ENCODE measurements at places on chromosomes 2 and 18. TPM values are rescaled to one million over a fixed set of nuclear protein-coding genes. Genes with fewer than 3 reads are reported as not detected.

CAPN14 gene
- polyA plus RNA-seq: not detected

DNA sequence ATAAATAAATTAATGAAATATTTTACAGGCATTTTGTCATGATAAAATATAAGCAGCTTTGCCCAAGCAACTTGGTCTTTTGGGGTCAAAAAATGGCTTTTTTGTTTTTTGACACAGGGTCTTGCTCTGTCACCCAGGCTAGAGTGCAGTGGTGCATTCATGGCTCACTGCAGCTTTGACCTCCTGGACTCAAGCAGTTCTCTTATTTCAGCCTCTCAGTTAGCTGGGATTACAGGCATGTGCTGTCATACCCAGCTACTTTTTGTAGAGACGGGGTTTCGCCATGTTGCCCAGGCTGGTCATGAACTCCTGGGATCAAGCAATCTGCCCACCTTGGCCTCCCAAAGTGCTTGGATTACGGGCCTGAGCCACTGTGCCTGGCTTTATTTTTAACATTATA lies 51.0 kb downstream of the ABI2 start:
- no peak for DNase-seq

CAD gene
- polyA plus RNA-seq: 25.5 TPM

CCDC88A gene
- polyA plus RNA-seq: 229 TPM

C1D gene
- 39.8 TPM for polyA plus RNA-seq

GRCh38 chr2:127623388-127624319 lies 22.3 kb upstream of the GPR17 start:
- DNase-seq: no peak

NAT8 gene
- polyA plus RNA-seq: 0.25 TPM

GRCh38 chr2:15642815-15643500 lies 51.3 kb downstream of the DDX1 start:
- no peak for DNase-seq

DNA sequence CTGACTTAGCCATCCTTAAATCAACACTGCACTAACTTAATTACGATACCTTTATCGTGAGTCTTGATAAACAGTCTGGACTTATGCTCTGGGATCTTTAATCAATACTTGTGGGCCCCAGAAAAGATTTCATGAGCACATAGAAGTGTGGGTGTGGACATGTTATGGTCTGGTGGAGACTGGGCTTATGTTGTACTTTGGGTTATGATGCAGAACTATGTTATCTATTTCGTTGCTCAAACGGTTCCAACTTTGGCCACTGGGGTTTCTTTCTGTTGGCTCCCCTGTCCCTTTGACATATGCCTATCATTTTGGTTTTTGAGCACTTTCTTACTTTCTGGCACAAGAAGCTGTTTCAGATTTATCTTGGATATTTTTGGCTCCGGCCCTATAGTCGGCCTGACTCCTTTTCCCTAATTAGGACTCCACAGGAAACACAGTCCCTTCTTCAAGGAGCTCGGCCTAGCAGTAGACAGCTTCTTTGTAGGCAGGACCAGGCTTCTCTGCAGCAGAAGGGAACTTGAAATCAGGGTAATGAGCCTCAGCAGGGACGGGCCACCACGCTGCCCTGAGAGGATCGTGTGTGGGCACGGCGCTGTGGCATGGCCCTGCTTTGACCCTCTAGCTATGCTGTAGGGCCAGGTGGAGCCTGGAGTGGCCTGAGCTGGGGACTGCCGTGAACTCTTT lies 54.6 kb upstream of the TXNDC2 start:
- DNase-seq: no peak

- DNase-seq: no peak
Measured at GRCh38 chr2:58553937-58554336, 312.8 kb upstream of the FANCL start.

DNA sequence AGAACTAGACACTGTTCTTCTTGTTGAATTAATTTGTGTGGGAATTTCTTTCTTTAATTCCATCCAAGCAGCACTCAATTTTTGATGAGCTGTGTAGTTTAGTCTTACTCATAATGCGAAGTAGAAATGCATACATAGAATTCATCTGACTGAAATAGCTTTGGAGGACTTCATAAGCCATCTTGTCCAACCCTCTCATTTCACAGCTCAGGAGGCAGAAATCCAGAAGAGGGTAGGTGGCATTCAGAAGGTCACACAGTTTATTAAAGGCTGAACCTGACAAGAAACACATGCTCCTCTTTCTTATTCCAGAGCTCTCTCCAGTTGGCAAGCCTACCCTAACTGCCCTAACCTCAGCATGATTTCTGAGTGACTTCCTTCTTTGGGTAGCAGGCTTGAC lies 169.2 kb upstream of the NOSTRIN start:
- DNase-seq: no peak

- DNase-seq: no peak
Measured at GRCh38 chr2:136110526-136110925, 7.4 kb downstream of the CXCR4 start.

DNA sequence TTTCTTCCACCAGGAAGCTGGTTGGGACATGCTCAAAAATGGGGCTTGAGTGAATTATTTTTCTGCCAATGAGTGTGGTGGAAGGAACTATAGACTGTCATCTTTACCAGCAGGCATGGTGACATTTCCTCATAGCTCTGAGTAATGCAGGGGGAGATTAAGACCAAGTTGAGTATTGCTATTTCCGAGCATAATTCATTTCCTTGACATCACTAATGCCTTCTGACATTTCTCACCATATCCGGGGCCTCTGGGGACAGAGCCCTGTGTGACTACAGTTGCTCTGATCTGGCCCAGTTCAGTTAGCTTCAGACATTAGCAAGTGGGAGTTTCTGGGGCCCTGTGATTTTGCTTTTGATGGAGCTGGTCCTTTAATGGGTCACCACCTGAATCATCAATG lies 410.4 kb downstream of the MEIS1 start:
- DNase-seq: no peak

SCN7A gene
- 58.0 TPM for polyA plus RNA-seq

ASB3 gene
- 12.2 TPM for polyA plus RNA-seq

DNA sequence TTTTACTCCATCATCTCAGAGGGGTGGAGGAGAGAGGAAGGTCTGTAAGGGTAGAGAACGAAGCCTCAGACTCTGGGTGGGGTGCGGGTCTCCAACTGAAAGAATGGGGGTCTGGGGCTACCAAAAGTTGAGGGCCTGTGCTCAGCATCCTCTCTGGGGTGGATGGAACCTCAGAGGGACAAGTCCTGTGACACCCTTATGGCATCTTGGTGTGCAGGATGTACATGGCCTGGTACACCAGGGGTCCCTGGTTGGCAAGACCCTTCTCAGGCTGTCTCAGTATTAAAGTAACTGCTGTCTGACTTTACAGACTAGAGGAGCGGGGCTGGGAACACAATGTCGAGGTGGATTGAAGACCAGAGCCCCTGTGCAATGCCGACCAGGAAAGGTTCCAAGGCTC lies 2.3 kb upstream of the SLC4A3 start:
- DNase-seq: no peak

ITGB6 gene
- not detected for polyA plus RNA-seq

- DNase-seq: no peak
Measured at GRCh38 chr18:48455555-48456478, 46.6 kb upstream of the ZBTB7C start.

DNA sequence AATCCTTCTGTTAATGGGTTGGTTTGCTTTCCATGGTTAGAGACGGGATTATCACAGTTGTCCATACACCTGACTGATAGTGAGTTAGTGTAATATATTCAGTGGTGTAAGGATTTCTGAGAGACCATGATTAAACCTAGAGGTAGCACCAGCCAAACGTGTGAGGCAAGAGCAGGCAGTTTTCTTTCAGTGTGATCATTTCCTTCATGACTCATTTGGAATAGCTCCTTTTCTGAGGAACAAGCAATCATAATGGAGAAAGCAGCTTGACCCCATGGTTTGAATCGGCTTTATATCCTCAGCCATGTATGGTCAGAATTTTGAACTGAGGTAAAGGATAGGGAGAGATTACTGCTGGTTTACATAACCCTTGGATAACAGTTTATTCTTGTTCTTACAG lies 2.9 kb downstream of the MXD1 start:
- DNase-seq: no peak

LYG2 gene
- 0.62 TPM for polyA plus RNA-seq

- no peak for DNase-seq
Measured at GRCh38 chr18:79529991-79530390, 134.3 kb downstream of the NFATC1 start.

- DNase-seq: no peak
Measured at GRCh38 chr2:133413863-133414262, 154.4 kb downstream of the NCKAP5 start.

PROKR1 gene
- 1.1 TPM for polyA plus RNA-seq

GRCh38 chr2:24272907-24273306 lies 87.4 kb downstream of the ITSN2 start:
- DNase-seq: no peak

PDCL3 gene
- 40.0 TPM for polyA plus RNA-seq
